ENCODE measurements at places on chromosomes 13 and 19.

DNA sequence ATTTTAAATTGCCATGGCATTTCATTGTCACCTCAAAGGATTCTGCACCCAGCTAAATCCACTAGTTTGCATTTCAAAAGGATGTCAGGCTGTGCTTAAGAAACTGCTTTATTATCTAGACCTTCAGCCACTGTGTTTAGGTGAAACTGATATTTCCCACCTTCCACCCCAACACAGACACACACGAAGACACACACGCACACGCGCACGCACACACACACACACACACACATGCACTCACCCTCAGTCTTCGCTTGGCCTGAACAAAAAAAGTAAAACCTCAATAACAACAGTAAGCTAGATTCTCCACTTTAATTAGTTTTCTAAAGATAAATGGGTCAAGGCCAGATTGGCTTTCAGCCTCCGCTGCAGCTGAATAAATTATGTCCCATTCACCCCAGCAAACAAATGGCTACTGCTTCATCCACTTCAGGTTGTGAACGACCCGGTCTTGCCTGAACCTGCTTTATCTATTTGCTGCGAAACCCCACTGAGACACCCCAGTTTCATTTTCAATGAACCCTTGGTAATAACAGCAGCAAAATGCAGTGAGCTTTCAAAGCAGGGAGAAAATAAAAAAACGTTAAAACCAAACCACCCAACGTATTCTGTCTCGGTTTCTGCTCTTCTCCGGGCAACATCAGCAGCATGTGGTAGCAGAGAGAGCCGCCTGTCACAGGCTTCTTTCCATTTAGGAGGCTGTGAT lies 166.8 kb downstream of the DCT start:
- DNase-seq = peak; percentile 65

DNA sequence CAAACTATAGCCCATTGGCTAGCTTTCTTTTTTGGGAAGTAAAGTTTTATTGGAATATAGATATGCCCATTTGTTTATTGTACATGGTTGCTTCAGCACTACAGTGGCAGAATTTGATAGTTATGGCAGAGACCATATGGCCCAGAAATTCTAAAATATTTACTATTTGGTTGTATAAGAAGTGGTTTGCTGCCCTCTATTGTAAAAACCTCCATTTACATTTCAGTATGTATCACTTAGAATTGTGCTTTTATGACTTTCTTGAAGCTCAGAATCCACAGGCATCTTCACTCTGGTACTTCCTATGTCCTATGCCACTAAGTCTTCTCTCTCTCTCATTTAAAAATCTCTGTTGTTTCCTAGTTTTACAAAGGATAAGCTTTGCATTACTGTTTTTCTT lies 37.7 kb downstream of the DLEU7 start:
- no peak for DNase-seq

DNA sequence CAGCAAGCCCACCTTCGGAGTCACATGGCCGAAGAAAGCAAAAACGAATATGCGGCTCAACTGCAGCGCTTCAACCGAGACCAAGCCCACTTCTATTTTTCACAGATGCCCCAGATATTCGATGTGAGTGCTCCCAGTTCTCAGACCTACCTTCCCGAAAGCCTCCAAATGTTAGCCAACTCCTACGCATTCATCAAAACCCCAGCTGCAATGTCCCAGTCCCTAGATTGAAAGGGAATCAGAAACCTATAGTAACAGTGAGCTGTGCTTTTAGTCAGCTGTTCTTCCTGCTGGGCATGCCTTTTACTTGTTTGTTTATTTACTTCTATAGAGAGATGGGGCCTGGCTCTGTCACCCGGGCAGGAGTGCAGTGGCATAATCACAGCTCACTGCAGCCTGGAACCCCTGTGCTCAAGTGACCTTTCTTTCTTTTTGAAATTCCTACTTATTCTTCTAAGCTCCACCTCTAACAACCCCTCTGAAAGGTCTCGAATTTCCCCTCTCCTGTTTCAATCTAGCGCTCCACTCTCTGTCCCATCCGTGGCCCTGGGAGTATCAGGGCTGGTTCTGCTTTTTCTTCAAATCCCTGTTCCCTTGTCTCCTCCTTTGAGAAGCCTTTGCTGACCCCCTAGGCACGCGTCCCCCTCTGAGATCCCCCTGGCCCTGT lies 4.4 kb downstream of the TRIP10 start:
- DNase-seq = no peak

- DNase-seq = no peak
Observed at GRCh38 chr13:62360609-62361008, 945.0 kb upstream of the PCDH20 start.

- DNase-seq = no peak
Observed at GRCh38 chr19:54364775-54365257, at the start of gene LAIR1. Gene LAIR1 (minus strand): TSS chr19:54364931. CDS start chr19:54364804, 127 bp downstream.

GRCh38 chr19:54216869-54217268 lies 5.9 kb downstream of the LILRB3 start:
- no peak for DNase-seq

DNA sequence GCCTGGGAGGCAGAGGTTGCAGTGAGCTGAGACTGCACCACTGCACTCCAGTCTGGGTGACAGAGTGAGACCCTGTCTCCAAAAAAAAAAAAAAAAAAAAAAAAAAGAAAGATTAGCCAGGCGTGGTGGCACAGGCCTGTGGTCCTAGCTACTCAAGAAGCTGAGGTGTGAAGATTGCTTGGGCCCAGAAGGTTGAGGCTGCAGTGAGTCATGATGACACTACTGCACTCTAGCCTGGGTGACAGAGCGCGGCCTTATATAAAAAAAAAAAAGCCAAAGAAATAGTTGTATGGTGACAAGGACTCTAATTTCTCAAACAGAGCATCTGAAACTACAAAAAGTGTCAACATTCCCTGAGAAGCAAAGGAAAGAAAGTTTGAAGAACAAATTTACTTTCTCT lies 3.4 kb downstream of the PBX4 start:
- no peak for DNase-seq

DNA sequence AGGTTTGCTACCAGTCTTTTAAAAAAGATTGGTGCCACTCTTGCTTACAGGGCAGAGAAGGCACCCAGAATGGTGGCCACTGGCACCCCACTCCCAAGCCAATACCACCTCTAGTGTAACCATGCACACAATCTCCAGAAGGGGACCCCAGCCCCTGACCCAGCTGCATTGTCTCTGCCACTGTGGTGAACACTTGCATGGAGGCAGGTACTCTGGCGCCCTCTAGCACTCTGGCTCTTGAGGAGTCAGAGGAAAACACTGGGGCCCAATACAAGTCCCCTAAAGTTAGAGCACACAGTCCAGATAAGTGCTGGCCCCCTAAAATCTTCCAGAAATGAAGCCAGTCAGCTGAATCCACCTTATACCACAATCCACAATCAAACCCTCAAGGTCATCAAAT lies 6.0 kb downstream of the ERVV-1 start:
- no peak for DNase-seq

- DNase-seq = peak; percentile 36
Observed at GRCh38 chr13:99614465-99614885, 113.2 kb downstream of the TM9SF2 start.

GRCh38 chr13:36346222-36347083 lies at the start of gene SPART:
Gene SPART (minus strand): TSS chr13:36346394. CDS start chr13:36335830, 10,564 bp downstream.
- DNase-seq = peak; percentile 91

DNA sequence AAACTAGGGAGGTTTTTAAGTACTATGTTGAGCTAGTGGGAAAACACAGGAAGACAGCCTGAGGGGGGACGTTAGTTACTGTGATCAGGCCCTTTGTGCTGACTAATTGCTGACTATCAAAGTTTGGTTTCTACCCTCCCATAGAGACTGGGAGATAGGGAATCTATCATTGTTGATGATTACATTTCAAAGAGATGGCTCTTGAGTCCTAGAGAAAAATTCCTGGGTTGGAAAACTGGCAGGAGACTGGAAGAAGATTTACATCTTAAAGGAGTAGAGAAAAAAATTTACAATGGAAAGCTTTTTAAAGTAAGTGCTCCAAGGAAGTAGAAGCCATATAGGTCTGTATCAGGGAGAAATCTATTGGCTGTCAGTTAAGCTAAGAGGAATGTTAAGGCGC lies 522.0 kb upstream of the KLHL1 start:
- DNase-seq = no peak

- DNase-seq = no peak
Observed at GRCh38 chr13:24911133-24911908, 147.4 kb downstream of the RNF17 start.

- no peak for DNase-seq
Observed at GRCh38 chr19:17610384-17610783, 54.9 kb downstream of the COLGALT1 start.

GRCh38 chr13:48534911-48535501 lies 2.1 kb upstream of the RCBTB2 start:
- DNase-seq = no peak

DNA sequence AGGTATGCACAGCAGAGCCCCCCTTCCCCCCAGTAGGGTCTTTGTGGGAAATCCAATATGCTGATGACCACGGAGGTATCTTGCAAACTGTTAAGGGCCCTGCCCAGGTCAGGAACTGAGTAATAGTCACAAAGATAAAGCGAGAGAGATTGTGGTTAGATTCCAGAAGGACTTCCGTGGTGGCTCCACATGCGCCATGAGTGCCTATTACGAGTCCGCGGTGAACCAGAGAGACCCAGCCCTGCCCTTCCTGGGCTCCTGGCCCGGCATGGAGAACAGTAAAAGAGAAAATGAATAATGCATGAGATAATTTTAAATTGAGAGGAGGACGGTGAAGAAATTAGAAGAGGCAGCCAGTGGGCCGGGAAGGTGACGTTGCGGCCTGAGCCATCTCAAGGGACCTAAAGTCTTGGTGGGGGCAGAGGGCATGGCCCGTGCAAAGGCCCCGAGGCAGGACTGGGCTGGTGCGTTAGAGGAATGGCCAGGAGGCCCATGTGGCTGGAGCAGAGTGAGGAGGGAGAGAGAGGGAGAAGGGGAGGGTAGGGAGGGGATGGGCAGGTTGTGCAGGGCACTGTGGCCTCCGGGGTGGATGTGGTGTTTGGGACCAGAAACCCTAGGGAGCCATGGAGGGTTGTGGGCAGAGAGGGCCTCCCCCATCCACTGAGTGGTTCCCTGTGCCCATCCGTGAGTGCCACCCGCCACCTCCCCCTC lies 46.6 kb upstream of the NFIC start:
- no peak for DNase-seq

DNA sequence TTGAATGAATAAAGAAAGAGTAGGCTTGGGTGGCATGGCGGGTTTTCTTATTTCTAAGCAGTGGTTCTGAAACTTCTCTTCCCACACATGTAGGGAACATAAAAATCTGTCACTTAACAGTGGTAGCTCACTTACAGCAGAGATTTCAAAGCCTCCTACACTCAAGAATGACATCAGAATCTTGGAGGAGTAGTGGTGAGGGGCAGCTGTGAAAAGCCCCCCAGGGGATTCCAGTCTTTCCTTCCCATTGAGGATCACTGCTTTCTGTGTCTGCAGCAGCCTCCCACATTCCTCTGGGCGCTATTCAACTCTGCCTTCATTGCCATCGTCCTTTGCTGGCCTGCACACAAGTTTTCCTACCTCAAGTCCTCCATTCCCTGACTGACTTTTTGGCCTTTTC lies 8.6 kb upstream of the NEK5 start:
- DNase-seq = no peak

- no peak for DNase-seq
Observed at GRCh38 chr13:53143757-53144339, 115.2 kb downstream of the OLFM4 start.

GRCh38 chr13:50713523-50714248 lies 129.8 kb downstream of the DLEU7 start:
- no peak for DNase-seq

- DNase-seq = peak; percentile 99
Observed at GRCh38 chr13:107210723-107211030, 642.7 kb upstream of the ARGLU1 start.

GRCh38 chr13:85508683-85509329 lies 290.4 kb downstream of the SLITRK6 start:
- peak; percentile 58 for DNase-seq

Data from SHP77 (cell line).